Pericardium fibroblast (primary cell): ENCODE measurements at places on chromosomes 4 and X. TPM values are rescaled to one million over a fixed set of nuclear protein-coding genes. Genes with fewer than 3 reads are reported as not detected.

Gene GJB1
- total RNA-seq: not detected in 2 replicates

Gene ETDB
- total RNA-seq: not detected in 2 replicates

Gene PRDM8
- 2.2 and 6.2 TPM in 2 replicates for total RNA-seq

Gene PALLD
- 50.2 and 52.0 TPM in 2 replicates for total RNA-seq

Gene EVC2
- 9.7 and 9.8 TPM in 2 replicates for total RNA-seq
